ENCODE measurements at places on chromosomes 1 and 21.

DNA sequence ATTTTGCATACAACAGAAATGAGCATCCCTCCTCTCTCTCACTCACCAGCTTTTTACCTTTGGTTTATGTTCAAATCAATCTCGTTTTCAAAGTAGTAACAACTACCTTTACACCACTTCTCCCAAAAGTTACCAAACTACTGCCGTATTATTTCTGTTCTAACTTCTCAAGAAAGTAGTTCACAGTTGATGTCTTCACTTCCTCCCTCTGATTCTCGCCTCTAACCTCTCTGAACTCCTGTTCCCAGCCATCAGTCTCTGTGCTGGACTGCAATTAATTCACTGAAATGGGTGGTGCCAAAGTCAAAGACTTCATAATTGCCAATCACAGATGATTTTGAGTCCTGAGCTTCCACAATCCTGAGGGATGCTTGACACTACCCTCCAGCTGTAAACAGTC, 54.0 kb downstream of the ZNF281 start:
- peak; percentile 49 for DNase-seq

DNA sequence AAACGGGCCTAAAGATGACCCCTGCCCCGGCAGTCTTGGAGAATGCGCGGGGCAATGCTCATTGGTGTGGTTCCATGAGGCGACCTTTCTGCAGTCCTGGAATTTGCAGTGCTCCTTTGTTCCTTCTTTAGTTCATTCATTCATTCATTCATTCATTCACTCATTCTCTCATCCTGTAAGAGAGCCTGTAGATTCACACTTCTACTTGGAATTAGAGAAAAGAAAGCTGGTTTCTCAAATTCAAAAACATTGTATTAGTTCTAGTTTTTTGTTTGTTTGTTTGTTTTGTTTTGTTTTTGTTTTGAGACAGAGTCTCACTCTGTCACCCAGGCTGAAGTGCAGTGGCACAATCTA, 31.6 kb downstream of the PAX7 start:
- no peak for DNase-seq

DNA sequence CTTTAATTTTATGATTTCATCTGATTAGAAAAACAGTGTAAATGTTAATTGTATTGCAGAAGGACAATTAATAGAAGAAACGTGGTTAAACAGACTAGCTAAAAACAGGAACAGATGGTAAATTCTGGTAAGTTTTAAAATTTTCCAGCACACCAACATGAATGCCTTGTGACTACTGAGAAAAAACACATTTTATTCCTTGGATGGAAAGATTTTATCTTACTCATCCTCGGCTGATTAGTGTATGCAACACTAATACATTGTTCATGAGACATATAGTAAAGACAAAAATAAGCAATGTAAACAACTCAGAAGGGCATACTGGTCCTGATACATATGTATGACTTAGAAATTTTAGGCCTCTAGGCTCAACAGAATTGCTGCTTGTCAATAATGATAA, 4.9 kb upstream of the AK5 start:
- no peak for DNase-seq

- peak; percentile 64 for DNase-seq
These were observed 3.6 kb downstream of the KIAA0040 start for GRCh38 chr1:175188936-175189335.

DNA sequence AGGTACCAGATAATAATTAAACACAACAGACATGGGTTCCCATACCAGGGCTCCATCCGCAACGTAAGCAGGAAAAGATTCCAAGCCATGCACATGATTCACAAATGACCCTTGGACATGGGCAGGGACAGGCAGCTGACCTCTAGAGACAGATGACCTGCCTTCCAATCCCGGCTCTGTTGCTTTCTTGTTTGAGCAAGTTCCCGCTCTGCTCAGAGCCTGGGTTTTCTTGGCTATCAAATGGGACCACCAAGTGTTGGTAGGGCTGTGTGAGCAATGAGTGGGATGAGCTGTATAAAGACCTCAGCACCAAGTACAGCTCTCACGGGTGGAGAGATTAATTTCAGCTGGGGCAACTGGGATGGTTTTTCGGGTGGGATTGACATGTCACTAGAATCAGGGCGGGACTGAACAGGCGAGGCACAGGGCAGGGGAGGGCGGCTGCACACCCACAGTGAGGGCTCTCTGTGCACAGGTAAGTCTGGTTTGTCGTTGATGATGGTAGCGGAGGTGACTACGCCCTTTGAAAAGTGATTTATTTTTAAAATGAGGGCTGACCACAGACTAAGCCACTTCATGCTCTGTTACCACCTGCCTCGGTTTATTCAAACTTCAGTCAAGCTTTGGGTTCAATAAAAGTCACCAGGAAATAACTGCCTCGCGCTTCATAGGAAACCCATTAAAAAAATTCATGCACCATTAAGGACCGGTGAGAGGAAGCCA, 57.5 kb upstream of the IFFO2 start:
- no peak for DNase-seq

GRCh38 chr1:169550294-169550693, 36.0 kb downstream of the F5 start:
- DNase-seq: peak; percentile 36

DNA sequence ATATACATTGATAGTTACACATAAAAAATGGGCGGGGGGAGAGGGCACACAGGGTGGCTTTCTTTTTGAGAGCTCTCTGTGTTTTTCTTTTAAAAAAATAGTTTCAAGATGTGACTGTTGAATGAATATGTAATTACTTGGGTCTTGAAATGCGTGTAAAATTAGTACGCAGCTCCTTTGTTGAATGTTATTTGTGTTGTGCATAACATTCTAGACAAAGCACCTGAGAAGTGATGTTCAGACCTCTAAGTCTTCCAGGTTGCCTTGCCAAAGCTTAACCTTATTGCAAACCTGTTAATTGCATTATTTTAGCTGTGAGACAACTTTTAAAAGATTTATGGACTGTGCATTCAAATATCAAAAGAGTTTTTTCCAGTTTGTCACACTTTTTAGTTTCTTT, 5.4 kb downstream of the PBX1 start:
- no peak for DNase-seq

GRCh38 chr21:44327603-44327974, 11.6 kb downstream of the CFAP410 start:
- no peak for DNase-seq

- no peak for DNase-seq
These were observed 32.8 kb upstream of the ABCD3 start for GRCh38 chr1:94385308-94385929.

DNA sequence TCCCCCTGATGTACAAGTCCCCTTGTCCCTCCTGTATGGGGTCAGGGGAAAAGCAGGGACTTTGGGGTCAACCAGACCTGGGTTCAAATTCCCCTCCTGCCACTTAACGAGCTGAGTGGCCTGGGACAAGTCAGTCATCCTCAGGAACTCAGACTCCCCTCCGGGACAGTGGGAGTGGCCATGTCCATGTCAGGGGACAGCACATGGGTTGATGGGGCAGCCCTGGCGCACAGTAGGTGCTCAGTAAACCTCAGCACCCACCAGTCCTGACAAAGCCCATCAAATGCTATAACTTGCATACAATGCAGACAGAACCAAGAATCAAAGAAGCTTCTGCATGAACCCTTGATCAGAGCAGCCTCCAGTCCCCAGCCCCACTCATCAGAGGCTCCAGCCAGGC, 30.0 kb downstream of the MATN1 start:
- no peak for DNase-seq

GRCh38 chr1:35062518-35063196, 16.5 kb upstream of the ZMYM1 start:
- DNase-seq: peak; percentile 39

- DNase-seq: no peak
These were observed 6.5 kb downstream of the WARS2 start for GRCh38 chr1:119133987-119134386.

DNA sequence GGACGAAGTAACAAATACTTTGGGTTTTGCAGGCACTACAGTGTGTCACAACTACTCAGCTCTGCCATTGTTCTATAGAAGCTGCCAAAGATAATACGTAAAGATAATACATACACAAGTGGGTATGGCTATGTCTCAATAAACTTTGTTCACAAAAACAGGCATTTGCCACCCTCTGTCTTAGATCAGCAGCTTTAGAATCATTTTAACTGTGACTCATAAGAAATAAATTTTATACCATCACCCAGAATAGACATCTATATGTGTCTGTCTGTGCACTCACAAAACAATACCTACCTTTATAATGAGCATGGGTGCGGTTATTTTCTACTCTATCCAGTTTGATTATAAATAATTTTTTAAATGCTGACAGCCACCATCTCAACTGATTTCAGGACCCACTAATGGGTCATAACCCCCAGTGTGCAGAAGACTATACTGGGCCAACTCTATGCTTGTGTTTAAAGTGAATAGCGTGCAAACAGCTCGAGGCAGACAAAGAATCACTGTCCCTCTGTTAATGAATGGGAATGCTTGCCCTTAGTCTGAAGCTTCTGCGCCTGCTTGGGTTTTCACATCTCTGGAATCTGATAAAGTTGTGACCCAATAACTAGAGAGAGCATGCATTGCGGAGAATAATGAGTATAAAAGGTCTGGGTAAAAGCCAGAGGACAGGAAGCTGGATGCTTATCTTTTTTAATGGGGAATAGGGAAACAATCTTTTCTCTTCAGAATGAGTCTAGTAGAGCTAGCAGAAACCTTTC, 216.2 kb downstream of the PLPP3 start:
- no peak for DNase-seq

- no peak for DNase-seq
These were observed 147.3 kb downstream of the TLR5 start for GRCh38 chr1:222995620-222996309.

- no peak for DNase-seq
These were observed 476.3 kb upstream of the RUNX1 start for GRCh38 chr21:35525443-35525842.

- DNase-seq: no peak
These were observed 14.6 kb upstream of the SLC2A1 start for GRCh38 chr1:42973286-42973685.

- no peak for DNase-seq
These were observed 79.6 kb upstream of the ZC3H12A start for GRCh38 chr1:37394574-37395464.

GRCh38 chr1:175449306-175449705, 256.7 kb upstream of the KIAA0040 start:
- no peak for DNase-seq

- peak; percentile 96 for DNase-seq
These were observed at the start of gene CREG1 for GRCh38 chr1:167553136-167554027. Gene CREG1 (minus strand): TSS chr1:167553762.

Measured in GM13976 (cell line).